ENCODE measurements at places on chromosomes 1 and 21.

GRCh38 chr1:77742011-77742555 is 17.6 kb downstream of the USP33 start:
- DNase-seq: no peak

- DNase-seq: no peak
These were observed 14.5 kb downstream of the CD247 start for GRCh38 chr1:167503626-167504466.

DNA sequence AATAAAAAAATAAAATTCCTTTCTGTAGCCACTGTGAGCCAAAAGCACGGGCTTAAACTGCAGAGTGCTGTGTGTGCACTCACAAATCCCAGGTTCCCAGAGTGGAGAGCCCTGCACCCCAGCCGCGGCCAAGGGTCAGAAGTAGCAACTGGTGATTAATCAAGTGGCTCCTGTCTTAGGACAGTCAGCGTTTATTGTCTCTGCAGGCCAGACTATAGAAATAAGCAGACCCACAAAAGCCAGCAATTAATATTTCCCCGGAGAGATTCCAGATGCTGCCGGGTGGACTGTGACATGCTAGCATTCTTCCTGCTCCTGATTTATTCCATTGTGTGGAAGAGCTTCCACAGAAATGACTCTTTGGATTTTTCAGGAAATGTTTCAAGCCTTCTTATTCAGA is 412.2 kb downstream of the KIF26B start:
- DNase-seq: no peak

- no peak for DNase-seq
These were observed 666 bp downstream of the CSF3R start for GRCh38 chr1:36481771-36482723.

DNA sequence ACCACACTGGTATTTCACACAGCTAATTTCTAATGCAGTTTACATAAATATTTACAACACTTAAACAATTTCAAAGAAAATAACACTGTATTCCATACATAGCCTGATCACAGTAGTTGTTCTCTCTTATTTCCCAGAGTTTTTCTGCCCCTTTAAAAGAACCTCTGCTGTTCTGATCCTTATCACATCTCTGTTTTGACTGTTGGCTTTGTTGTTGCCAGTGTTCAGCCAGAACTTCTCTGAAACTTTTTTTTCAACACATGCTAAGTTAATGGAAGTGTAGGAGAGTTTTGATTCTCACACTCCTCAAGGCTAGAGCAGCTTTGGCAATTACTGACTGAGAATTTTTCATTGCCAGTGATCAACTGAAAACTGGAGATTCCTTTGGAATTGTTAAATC is 11.1 kb downstream of the SELE start:
- DNase-seq: no peak

DNA sequence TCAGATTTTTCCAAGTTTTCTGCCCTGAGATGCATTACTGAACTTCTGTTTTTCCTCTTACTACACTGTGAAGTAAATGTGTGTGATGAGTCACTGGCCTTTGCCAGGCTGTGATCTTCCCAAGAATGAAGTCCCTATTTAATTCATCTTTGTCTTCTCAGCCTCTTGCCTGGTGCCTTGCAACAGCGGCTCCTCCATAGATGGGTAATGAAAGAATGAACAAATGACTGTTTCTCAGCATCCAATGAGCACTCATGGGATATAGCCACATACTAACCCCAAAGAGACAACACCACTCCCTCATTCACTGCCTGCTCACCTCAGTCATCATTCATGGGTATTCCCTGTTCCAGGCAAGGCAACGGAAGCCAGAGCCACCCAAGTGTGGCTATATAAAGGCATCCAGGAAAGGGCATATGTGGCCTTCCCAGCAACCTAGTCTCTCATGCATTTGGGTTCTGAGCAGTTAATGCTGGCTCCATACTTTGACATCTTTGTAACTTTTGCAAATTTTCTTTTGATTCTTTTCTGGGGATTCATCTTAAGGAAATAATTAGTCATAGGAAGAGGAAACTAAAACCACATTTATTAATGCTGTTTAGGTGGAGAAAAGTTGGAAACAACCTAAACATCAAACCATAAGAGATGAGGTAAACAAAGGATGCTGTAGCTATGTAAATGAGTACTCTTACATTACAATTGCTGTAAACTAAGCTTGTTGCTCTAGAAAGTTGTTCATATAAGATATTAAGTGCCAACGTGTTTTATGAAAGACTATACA is 71.9 kb downstream of the HIVEP3 start:
- DNase-seq: no peak

DNA sequence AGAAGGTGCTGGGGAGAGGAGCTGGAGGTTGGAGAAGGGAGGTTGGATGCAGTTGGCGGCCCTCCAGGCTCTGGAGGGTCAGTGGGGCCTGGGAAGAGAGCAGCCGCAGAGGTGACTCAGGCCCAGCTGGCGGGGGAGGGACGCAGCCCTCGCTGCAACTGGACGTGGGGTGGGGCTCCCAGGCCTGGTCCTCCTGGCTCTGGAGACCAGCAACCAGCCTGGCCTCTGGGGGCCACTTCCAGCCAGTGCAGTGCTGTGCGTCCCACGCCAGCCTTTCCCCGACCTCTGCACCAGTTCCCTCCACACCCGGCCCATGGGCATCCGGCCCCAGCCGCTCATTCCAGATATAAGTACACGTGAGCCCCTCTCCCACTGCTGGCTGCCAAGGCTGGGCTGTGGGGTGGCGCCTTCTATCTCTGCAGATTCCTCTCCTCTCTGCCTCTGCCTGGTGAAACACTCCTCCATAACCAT is 38.0 kb upstream of the COL18A1 start:
- no peak for DNase-seq

GRCh38 chr1:3135744-3136455 is 66.9 kb downstream of the PRDM16 start:
- DNase-seq: no peak

- no peak for DNase-seq
These were observed 41.1 kb downstream of the PRKAA2 start for GRCh38 chr1:56686169-56686568.

- no peak for DNase-seq
These were observed 205.6 kb downstream of the ATG4C start for GRCh38 chr1:62989497-62989896.

- DNase-seq: no peak
These were observed at the start of gene HEYL for GRCh38 chr1:39639305-39640130. Gene HEYL, minus strand, starts transcription at chr1:39639643. Its CDS starts 18 bp downstream, at chr1:39639625.

DNA sequence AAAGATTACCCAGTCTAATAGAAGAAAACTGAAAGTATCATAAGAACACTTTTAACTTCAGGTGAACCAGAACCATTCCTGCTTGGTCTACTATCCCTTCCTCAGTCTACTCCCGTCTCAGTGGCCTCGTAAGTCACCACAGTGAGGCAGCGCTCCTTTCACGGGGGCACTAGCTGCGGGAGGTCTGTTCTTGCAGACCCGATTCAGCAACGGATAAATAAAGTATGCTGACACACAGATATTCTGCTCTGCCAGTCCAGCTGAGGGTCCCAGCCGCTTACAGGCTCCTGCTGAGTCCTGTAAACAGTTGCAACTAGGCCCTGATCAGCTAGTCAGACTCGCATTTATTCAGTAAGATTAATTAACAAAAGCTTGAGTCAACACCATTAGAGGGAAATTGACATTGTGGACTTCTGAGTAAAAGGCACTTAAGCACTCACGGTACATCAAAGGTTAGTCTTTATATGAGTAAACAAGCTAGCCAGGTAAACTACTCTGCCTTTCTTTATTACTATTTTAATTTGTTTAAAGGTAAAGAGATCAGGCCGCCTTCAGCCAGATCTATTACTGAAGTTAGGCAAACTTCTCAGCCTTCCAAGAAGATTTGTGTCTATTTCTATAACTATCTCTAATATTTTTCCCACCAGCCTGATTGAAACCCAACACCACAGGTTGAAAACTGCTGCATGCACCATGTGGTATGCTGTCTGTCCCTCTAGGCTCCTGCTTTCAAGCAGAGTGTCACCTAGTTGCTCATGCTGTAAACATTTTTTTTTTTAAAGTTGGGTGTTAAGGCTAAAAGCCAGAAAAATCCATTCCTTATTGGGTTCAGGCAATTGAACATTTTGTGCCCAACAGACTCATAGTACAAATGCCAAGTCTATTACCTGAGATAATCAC is 87.7 kb downstream of the INTS7 start:
- DNase-seq: no peak

DNA sequence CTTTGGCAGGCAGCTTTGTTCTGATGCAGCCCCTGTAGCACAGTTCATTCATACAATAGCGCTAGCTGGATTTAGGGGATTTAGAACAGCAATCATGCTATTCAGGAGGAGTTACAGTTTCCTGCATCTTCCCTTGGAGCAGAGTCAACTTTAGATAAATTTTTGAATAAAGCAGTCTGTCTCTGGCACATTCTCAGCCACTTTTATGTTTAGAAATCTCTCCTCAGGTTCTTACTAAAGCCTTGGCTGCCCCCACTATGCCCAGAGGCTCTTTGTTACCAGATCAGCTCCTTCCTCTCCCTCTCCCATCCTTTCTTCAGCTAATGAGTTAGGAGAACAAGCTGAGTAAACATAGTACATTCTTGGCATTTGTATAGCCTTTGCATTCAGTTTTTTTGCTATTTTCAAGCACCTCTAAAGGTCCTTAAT is 17.0 kb upstream of the PIGC start:
- no peak for DNase-seq

DNA sequence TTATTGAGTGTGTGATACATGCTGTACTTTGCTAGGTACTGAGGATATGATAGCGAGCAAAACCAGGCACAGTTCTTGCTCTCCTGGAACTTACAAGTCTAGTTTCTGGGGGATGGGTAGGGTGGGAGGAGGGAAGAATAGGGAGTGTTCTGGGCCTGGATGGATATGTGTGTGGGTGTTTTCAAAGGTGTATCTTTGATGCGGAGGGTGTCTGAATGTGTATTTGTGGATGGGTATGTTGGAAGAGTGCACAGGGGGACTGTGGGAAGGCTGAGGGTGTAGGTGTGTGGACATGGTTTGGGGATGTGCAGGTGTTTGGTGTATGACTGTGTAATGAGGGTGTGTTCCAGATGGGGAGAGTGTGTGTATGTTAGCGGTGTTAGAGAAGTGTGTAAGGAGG is 4.5 kb upstream of the DPH2 start:
- DNase-seq: no peak

- no peak for DNase-seq
These were observed 85.4 kb upstream of the LPGAT1 start for GRCh38 chr1:211915924-211916323.

All from GDM1 (cell line).